ENCODE measurements at places on chromosomes 7 and 10.

GRCh38 chr7:38323156-38323555 is 49.7 kb upstream of the TARP start:
- DNase-seq: no peak

GRCh38 chr7:1080252-1080920 is 7.5 kb upstream of the GPER1 start:
- no peak for DNase-seq

DNA sequence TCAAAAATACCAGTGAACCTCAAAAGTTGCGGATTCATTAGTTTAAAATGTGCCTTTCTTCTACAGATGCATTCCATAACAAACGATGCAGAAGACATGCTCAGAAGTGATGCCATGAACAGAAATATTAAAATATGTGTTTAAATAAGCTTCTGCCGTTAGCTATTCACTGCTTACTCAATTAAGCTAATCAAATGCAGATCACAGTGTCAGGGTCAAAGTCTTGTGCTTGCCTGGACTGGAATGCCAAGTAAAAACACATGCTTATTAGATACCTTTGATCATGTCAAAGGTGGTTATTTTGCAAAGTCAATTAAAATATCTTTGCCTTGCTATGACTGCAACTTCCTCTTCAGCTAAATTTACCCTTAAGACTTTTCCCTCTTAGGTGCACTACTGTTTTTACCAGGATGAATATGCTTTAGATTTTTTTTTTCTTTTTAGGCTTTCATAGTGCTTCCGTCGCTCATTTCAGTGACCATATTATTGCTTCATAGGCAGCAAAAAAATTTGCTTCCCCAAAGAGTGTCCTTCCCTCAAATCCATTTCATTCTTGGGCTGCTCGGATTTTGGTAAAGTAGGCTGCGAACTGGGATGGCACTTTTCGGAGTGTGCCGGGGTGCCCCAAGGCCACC is 905 bp downstream of the ASB13 start:
- no peak for DNase-seq

GRCh38 chr7:148334959-148335577 is 255.5 kb upstream of the C7orf33 start:
- no peak for DNase-seq

DNA sequence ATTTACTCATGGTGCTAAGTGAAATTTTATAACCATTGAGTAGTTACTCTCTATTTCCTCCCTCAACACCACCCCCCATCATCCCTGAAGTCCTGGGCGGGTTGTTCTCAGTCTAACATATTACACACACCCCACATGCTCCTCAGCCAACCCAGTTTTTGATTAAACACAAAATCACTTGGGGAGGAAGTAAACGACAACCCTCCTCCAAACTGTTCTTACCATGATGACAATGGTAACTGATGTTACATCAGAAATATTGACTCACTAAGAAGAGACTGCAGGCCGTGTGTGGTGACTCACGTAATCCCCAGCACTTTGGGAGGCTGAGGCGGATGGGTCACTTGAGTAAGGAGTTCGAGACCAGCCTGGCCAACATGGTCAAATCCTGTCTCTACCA is 44.2 kb downstream of the RAB11FIP2 start:
- no peak for DNase-seq

DNA sequence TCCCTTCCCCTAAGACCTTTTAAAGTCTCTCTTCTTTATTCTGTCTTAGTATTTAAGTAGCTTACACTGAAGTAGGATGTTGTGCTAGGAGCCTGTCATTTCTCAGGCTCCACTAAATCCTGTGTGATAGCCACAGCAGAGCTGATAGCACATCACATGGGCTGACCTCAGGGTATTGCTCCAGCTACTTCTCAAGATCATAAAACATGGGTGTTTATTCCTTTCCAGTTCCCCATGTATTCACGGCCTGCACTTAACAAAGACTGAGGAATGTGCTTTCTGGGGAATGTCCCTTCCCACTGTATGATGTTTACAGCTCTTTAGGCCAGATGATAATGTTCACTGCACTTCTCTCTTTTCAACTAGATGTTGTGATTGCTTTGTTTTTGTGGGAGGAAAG is 1086.8 kb downstream of the KCNMA1 start:
- no peak for DNase-seq

- DNase-seq: no peak
Measured at GRCh38 chr7:1769286-1770200, 99.5 kb downstream of the ELFN1 start.

Data from right forelimb (tissue), 1 donor.